ENCODE measurements at places on chromosomes 16 and 17. TPM values are rescaled to one million over a fixed set of nuclear protein-coding genes. Genes with fewer than 3 reads are reported as not detected.

HAP1 gene
- total RNA-seq: 0.69 TPM

PRAC2 gene
- not detected for total RNA-seq

SLC5A10 gene
- not detected for total RNA-seq

RNF222 gene
- not detected for total RNA-seq

GOSR1 gene
- total RNA-seq: 42.7 TPM

TNFRSF17 gene
- total RNA-seq: not detected

TXNDC17 gene
- total RNA-seq: 97.4 TPM

MYH11 gene
- not detected for total RNA-seq

MTMR4 gene
- total RNA-seq: 26.1 TPM

TMC8 gene
- not detected for total RNA-seq

ATXN2L gene
- total RNA-seq: 82.0 TPM

SERPINF2 gene
- 0.09 TPM for total RNA-seq

NEUROD2 gene
- total RNA-seq: not detected

Measured in NCI-H460 (cell line).